AG08396 (cell line): ENCODE measurements at places on chromosomes 3 and 15.

DNA sequence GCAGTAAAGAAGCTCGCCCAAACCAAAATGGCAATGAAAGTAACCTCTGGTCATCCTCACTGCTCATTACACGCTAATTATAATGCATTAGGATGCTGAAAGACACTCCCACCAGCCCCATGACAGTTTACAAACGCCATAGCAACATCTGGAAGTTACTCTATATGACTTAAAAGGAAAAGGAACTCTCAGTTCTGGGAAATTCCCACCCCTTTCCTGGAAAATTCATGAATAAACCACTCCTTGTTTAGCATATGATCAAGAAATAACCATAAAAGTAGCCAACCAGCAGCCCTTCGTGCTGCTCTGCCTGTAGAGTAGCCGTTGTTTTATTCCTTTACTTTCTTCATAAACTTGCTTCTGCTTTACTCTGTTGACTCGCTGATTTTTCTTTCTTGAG is 164.6 kb downstream of the SMAD6 start:
- no peak for DNase-seq

- DNase-seq, result no peak
These were observed 116.5 kb downstream of the RTP4 start for GRCh38 chr3:187484547-187485295.

DNA sequence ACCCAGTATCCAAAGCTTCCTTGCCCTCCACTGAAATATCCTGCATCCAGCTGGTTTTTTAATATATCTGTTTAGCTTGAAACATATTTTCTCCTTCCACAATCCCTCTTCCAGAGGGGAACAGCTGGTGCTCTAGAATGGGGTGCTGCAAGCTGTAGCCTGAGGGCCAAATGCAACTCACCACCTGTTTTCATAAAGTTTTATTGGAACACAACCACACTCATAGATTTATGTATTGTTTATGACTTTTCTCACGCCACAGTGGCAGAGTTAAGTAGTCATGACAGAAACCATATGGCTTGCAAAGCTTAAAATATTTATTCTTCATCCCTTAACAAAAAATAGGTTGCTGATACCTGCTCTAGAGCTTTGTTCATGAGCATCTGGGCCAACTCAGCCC is 298.7 kb downstream of the CLSTN2 start:
- DNase-seq, result no peak

DNA sequence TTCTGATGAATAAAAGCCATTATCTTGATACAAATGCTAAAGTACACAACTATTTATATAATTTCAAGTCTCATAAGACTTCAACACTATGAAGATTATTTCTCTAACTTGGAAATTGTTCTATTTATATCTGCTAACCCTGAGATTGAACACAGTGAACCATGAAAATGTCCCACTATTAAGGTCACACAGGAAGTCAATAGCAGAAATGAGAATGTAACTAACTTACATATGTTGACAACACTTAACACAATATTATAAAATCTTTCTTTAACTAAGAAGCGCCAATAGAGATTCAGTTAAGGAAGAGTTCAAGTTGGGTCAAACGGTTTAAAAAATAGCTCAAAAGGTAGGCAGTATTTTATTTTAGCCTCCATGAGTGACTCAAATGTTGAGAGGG is 551.8 kb upstream of the CBLB start:
- DNase-seq, result no peak

DNA sequence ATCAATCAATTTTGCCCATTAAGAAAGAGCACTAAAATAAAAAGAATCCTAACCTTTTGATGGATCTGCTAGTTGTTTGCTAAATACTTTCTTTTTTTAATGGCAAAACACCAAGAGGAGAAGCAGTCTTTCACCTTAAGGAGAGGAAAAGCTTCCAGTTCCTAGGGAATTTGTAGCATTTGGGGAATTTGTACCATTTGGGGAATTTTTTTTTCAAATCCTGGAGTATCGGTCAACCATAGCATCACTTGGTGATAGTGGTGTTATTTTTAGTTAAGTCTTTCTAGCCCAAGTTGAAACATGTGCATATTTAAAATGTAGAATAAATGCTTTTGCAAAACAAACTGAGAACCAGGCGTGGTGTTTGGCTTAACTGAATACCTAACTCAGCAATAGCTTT is 117.5 kb upstream of the SEMA6D start:
- no peak for DNase-seq
